ENCODE measurements at places on chromosomes 3 and 15.

- DNase-seq = no peak
These were observed 1059.2 kb downstream of the OTOL1 start for GRCh38 chr3:162555761-162556160.

GRCh38 chr15:77370580-77370979, 49.3 kb downstream of the PEAK1 start:
- no peak for DNase-seq

DNA sequence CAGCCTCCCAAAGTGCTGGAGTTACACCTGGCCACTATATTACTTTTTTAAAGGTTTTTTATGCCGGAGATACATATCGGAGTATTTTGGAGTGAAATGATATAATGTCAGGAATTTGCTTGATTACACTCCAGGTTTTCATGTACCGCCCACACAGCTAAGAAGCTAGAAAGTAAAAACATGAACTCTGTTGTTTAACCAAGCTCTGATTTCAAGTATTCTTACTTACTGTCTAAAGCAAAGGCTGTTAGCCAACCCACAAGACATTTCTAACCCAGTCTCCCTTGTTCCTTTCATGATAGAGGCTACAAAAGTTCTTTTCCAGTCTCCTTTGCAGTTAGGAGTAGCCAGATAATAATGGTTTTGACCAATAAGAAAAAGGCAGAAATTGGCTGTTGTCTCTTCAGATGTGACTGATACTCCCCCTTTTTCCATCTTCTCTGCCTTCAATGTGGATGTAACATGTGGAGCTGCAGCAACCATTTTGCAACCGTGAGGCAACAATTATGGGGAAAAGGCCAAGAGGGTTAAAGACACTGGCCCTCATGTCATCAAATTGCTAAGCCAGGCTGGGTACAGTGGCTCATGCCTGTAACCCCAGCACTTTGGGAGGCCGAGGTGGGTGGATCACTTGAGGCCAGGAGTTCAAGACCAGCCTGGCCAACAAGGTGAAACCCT, 6.1 kb upstream of the CP start:
- DNase-seq = no peak

DNA sequence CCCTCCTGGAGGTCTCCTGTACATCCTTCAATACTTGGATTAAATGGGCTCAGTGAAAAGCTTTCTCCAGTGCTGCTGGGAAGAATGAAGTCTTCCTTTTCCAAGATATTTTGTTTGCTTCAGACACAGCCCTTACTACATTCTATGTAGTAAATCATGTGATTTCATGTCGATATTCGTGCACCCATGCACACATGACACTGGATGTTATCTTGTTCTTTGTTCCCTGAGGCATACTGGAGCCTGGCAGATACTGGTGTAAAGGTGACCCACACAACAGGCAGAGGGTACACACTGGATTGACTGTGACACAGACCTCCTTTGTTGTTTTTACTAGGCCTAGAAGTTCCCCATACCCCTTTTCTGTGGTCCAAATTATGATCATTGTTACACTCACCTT, 40.3 kb upstream of the ATP2C1 start:
- no peak for DNase-seq

- no peak for DNase-seq
These were observed 2.2 kb downstream of the THBS1 start for GRCh38 chr15:39582977-39583595.

GRCh38 chr3:62876064-62876463, 848 bp upstream of the CADPS start:
- no peak for DNase-seq

DNA sequence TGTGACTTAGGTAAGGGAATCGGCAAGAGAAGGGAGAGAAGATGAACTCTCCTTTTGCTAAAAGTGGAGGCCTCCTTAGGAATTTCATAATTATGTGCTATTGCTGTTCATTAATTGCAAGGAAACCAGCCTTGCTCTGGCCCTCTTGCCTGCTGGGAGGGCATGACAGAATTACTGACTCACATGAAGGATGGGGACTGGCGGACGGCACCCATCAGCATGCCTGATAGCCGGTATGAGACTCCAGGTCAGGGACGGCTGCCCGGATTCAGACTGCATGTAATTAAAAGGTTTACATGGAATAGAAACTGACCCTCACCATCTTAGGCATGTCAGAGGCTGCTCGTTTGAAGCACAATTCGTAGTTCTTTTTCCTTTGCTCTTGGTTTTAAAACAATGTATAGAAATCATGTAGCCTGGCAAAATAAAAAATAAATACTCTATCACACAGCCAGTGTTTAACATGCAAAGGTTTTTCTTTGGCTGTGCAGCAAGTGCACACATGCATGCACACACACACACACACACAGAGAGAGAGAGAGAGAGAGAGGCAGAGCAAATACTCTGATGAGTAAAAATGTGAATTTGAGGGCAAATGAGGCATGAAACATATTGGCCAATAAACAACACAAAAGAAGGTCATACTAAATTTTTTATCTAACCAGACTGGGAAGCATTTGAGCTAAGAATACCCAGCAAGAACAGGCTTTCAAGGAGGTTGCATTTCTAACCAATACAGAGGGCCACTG, 82.7 kb downstream of the FOXB1 start:
- no peak for DNase-seq

DNA sequence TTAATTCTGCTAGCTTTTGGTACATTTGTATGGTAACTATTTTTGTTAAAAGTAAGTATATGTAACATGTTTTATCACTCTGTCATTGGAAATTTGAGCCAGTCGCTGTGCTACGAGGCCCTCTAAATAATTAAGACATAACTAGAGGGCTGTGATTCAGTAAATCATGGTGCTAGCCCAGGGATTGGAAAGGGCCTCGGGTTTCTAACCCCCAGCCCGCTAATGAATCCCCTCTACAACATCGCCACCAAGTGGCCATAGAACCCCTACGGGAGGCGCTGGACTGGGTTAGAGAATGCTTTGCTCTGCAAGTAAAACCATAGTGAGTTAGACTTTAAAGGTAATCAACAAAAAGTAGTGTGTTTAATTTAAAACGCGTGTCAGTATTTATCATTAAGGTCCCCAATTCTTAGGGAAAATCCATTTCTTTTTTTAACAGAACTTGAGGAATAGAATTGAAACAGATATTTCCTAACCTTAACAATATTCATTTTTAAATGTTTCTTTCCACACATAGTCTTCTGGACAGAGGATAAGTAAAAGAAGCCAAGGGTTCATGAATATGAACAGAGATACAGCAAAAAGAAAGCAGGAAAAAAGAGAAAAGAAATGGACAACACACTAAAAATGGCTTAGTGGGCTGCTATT, 744.7 kb downstream of the EPHA3 start:
- no peak for DNase-seq

- no peak for DNase-seq
These were observed 880 bp downstream of the NISCH start for GRCh38 chr3:52456169-52456799.

DNA sequence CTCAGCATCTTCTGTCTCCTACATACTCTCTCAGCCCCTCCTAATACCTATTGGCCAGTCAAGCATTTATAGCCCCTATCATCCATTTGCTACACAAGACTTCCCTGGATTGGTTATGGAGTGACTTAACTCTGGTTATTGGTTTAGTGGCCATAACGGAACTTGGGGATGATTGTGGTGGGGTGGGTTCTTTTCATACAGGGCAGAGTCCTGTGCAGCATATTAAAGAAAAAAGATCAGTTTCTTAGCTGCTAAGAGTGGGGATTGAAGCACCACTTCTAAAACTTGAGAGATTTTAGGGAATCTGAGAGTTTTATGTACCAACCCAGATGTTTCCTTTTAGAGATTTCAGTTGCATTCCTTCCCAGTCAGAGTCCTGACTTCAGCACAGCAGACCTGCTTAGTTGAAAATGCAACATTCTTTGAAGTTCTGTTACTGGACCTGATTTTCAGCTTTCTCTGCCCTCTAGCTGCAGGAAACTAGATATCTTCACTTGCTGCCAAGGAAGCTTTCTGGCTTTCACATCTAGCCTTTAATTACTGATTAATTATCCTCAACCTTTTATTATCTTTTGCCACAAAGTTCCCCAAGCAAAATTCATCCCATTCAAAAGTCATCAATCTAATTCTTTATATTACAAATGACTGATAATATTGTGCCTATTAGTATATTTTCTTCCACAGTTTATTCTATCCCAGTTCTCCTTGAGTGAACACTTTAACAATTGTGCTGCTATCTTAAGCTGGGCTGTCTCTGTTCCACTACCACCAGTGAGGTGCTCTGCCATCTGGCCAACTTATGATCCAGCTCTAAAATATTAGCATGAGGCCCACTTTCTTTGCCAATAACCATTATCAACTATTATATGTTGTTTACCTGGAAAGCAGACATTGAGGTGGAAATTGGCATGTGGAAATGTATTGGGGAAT, 906.0 kb upstream of the ALCAM start:
- DNase-seq = no peak

- DNase-seq = no peak
These were observed 318.9 kb upstream of the IL12A start for GRCh38 chr3:159669766-159670165.

GRCh38 chr3:10712121-10712520, 103.9 kb upstream of the SLC6A11 start:
- DNase-seq = no peak

DNA sequence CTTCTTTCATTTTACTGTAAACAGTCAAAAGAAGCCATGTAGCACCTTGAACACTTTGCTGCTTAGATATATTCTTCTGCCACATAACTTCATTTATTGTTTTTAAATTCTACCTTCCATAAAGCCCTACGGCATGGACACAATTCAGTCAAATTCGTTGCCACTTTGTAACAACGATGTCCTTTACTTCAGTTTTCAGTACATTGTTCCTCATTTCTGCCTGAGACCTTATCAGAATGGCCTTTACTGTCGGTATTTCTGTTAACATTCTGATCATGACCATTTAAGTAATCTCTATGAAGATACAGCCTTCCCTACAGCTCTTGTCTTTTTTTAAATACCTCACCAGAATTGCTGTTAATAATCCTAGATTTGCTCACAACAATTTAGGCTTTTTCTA, 466.9 kb downstream of the NAALADL2 start:
- DNase-seq = no peak

GRCh38 chr3:10883478-10884234, 67.6 kb downstream of the SLC6A11 start:
- DNase-seq = peak; percentile 31

DNA sequence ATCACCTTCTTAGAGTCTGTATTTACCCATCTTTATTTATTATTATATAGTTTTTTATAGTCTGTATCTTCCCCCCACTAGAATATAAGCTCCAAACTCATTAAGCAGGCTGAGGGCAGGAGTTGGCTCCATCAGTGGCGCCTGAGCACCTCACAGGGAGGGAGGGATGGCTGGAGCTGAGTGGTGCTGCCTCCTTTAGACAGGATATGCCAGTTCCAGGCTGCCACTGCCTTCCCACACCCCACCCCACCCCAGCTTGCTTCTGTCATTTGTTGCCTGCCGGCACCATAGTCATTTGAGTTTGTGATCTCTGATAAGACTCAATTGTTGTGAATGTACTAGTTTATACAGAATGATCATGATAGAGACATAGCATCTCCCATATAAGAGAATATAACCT, 85.5 kb downstream of the KLHL25 start:
- no peak for DNase-seq

DNA sequence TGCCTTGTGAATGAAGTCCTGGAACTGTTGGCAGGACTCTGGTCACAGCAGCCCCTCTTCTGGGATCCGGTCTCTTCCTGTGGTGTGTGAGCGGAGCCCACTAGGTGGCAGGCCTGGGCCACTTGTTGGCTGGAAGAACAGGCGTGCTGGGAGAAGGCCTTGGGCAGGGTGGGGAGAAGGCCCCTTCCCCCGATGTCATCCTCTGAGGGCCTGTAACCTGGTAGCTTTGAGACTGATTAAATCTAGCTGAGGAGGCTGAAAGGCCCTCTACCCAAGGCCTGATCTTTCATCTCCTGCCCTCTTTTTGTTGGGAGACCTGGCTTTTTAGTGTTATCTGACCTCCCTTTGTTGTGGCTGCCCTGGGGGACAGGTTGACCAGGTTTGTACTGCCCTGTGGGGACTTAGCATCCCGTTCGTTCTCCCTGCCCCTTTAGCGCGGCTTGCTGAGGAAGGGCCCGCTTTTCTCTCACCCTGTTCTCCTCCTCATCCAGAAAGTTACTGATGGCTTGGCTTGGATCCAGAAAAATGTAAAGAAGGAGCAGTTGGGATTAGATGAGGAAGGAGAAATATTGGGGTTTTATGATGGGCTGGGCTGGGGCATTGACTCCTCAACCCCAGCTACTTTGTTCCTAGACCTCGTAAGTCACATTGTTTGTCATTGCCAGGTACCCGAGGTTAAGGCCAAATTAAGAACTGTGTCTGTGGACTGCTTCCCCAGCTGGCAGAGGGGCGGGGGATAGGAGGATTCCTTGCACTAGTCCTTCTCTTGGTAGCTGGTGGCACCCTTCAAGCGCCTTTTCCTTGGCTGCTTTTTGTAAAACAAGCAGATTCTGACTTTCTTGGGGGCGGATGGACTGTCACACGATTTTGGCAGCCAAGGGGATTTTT, 48.5 kb downstream of the CHCHD6 start:
- peak; percentile 65 for DNase-seq

DNA sequence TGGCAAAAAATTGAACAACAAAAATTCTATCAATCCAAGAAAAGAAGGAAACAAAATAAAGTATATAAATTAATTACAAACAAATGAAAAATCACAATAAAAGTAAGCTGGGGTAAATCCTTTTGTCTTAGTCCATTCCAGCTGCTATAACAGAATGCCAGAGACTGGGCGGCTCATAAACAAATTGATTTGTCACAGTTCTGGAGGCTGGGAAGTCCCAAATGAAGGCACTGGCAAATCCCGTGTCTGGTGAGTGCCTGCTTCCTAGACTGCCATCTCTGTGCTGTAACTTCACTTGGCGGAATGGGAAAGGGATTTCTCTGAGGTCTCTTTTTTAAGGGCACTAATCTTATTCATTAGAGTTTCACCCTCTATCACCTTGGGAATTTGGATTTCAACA, 53.6 kb upstream of the RPL35A start:
- no peak for DNase-seq

DNA sequence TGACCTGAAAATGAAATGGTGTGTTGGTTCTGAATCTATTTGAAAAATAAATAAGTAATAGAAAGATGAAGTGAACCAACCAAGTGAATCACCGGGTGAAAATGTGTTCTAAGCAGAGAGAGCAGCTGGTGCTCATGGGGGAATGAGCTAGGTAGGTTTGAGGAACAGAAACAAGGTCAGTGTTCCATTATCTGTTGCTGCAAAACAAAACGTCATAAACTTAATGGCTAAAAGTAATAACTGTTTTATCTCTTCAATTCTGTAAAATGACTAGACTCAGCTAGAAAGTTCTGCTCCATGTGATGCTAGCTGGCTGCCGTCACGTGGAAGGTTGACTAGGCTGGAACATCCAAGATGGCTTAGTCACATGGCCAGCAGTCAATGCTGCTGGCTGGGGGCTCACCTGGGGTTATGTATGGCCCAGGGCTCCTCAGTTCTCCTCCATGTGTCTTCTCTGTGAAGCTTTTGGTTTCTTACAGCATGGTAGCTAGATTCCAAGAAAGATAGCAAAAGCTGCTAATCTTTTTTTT, 13.3 kb upstream of the SH3BP5 start:
- no peak for DNase-seq

- no peak for DNase-seq
These were observed 218.7 kb downstream of the STXBP5L start for GRCh38 chr3:121126707-121127035.

- no peak for DNase-seq
These were observed 139.7 kb upstream of the CFAP20DC start for GRCh38 chr3:59189526-59189925.

- DNase-seq = no peak
These were observed 3.0 kb upstream of the CD80 start for GRCh38 chr3:119562307-119562961.

Measured in A549 (cell line).